ENCODE measurements at places on chromosomes 2 and 18. TPM values are rescaled to one million over a fixed set of nuclear protein-coding genes. Genes with fewer than 3 reads are reported as not detected.
A peak's percentile ranks its signal among the peaks of the same experiment; 100 is the strongest.

The GPR55 gene
- not detected for total RNA-seq

- DNase-seq: peak; percentile 58
Observed at GRCh38 chr2:162297925-162298552, 20.4 kb downstream of the IFIH1 start.

GRCh38 chr2:51472300-51472699 lies 440.4 kb upstream of the NRXN1 start:
- DNase-seq: no peak

The EVX2 gene
- not detected for total RNA-seq

GRCh38 chr2:9085353-9085752 lies 81.9 kb upstream of the MBOAT2 start:
- no peak for DNase-seq

The C2orf80 gene
- not detected for total RNA-seq

Measured in Caco-2 (cell line).